ENCODE measurements at places on chromosomes 12 and 14.
A peak's percentile ranks its signal among the peaks of the same experiment; 100 is the strongest.

GRCh38 chr14:105851716-105852377 is 325.5 kb downstream of the TMEM121 start:
- DNase-seq = no peak

GRCh38 chr12:132624186-132624855 is 5.7 kb downstream of the P2RX2 start:
- no peak for DNase-seq

- peak; percentile 26 for DNase-seq
These were observed 1.2 kb downstream of the ULK1 start for GRCh38 chr12:131895640-131896079.

DNA sequence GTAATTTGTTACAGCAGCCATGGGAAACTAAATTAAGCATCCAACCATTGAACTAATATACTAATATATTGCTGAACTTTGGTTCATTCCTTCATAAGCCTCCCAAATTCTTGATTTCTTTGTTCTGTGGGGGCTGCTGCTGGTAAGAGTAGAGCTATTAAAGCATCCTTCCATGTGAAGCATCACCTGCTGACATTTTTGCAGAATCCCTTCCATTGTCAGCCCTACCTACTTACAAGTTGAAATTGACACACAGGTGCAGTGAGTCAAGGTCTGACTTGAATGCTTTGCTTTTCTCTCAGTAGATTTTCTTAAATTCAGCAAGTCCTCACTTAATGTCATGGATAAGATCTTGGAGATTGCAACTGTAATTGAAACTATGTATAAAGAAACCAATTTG is 474.4 kb downstream of the APAF1 start:
- DNase-seq = no peak

DNA sequence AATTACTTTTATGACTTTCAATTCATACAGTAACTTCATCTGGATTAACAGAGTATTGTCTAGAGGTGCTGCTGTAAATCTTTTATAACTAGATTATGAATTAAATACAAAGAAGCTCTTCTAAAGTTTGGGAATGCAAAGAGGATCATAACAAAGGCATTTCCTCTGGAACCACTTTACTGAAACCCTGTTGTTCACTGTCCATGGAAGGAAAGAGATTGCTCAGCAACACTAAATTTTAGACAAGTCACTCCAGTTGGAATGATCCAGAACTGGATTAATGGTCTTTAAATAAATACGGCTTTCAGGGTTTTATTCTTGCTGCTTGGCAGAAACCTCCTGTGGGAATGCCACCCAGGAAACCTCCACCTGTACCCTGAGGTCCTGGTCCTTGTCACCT is 250.6 kb downstream of the KSR2 start:
- DNase-seq = no peak

DNA sequence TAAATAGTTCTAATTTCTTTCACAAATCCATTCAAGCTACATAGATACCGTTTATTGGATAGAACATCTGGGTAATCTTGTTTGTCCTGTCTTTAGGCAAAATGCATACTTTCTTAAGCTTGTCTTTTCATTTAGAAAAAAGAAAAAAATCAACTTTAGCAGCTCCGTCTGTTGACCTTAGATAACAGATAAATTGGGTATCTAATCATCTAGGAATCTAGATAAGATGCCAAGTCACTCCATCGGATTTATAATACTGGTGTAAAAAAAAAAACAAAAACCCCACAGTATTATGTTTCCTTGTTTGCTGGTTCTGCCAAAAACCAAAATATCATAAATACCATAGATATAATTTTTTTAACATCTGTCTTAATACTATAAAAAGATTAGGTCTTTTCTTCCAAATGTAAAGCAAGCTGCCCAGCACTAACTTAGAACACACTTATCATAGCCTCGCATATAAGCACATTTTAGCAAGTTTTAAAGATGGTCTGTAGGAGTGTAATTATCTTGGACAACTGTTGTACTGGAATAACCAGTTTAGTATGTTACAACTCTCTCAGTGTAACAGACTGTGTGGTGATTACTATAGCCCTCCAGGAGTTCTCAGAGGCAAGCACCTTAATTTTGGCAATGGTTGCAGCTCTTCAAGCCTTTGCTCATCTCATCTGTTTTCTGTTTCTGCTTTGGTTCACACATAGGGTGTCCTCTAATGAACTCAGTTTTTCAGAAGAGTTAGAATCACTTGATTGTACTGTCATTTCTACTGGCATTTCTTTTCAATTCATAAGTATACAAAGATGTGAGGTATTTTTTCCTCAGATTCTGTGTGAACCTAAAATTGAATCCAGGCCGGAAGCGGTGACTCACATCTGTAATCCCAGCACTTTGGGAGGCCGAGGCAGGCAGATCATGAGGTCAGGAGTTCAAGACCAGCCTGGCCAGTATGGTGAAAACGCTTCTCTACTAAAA is 83.1 kb downstream of the ANO6 start:
- DNase-seq = no peak

DNA sequence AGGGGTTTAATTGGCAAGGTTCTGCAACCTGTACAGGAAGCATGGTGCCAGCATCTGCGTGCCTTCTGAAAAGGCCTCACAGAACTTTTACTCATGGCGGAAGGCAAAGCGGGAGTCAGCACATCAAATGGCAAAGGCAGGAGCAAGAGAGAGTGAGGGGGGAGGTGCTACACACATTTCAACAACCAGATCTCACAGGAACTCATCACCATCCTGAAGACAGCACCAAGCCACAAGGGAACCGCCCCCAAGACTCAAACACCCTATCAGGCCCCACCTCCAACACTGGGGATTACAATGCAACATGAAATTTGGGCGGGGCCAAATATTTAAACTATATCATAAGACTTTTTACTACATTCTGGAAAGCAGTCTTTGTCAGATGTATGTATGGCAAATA is 38.0 kb upstream of the FKBP4 start:
- no peak for DNase-seq

GRCh38 chr14:89243286-89243685 is 173.7 kb downstream of the FOXN3 start:
- no peak for DNase-seq

DNA sequence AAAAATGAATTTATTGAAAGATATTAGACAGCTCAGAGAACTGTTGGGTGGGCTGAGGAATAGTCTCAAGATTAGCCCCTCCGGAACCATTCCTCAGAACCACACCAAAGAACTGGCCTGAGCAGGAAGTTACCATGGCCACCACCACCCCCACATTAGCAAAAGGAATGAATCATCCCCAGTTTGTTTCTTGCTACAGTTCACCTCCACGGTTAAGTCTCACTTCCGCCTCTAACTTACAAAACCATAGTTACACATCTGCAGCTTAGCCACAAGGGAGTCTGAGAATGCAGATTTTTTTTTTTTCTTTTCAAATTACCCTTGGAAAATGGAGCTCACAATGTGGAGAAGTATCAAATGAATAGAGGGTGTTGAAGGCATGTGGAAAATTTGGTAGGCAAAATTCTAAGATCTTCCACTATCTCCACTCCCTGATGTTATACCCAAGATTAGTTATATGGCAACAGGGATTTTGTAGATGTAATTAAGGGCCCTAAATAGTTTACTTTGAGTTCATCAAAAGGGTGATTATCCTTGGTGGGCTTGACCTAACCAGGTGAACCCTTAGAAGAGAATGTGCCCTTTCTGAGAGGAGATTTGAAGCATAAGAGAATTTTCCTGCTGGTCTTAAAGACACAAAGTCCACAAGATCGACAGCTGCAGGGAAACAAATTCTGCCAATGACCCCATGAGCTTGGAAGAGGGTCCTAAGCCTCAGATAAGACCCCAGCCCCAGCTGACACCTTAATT is 129.8 kb upstream of the KRR1 start:
- peak; percentile 7 for DNase-seq

GRCh38 chr12:120631097-120631496 is 9.3 kb upstream of the CABP1 start:
- DNase-seq = no peak

DNA sequence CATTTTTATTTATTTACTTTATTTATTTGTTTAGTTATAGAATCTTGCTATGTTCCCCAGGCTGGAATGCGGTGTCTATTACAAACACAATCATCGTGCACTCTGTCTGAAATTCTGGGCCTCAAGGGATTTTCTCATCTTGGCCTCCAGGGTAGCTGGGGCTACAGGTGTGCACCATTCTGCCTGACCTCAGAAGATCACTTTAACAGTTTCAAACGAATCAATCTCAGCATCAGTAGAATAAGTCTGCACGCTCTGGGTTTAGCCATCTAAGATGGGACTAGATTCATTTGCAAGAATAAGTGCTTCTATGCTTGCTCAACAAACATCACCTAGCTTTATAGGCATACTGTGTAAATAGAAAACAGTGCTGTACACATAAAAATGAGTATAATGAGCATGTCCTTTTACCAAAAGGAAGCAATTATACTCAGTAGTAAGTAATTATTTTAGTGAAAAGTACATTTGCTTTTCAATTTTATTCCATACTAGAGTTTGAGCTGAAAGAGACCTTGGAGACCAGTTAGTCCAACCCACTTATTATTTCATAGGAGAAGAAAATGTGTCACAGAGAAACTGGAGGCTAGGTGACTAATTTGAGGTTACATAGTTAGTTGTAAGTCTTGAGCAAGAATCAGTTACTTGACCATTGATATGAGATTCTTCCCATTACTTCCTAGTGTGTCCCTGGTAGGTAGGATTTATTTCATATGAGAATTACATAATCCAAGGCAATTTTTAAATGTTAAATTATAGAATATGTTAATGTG is 456.5 kb upstream of the LMO3 start:
- DNase-seq = no peak

DNA sequence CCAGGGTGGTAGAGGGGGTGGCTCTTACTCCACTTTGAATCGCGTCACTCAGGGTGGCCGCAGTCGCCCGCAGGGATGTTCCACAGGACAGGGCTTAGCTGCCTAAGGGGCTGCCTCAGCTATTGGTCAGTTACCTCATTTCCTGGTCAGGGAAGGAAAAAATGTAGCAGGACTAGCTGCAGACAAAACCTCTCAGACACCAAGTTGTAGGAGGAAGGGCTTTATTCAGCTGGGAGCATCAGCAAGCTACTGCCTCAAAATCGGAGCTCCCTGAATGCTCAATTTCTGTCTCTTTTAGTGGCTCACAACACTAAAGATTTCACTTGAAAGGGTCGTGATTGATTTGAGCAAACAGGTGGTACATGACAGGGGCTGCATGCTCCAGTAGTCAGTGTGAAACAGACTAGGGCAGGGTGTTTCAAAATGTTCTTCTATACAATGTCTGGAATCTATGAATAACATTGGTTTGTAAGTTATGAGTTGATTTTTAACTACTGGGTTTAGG is 6.4 kb upstream of the CLEC6A start:
- no peak for DNase-seq

DNA sequence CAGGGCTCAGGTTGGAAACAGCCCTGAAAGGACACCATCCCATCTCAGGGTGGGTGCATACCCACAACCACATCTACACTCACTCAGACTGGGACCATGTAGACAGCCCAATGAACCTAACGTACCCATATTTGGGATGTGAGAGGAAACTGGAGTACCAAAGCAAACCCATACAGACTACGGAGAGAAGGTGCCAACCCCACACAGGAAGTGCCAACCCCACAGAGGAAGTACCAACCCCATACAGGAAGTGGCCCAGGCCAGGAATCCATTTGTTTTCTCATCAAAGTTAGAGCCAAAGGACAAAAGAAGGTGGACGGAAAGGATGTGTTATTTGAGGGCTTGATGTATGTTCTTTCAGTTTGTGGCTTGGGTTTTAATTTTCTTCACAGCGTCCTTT is 19.5 kb upstream of the SPIC start:
- DNase-seq = no peak

- DNase-seq = no peak
These were observed 536 bp downstream of the TM7SF3 start for GRCh38 chr12:27013611-27014084.

DNA sequence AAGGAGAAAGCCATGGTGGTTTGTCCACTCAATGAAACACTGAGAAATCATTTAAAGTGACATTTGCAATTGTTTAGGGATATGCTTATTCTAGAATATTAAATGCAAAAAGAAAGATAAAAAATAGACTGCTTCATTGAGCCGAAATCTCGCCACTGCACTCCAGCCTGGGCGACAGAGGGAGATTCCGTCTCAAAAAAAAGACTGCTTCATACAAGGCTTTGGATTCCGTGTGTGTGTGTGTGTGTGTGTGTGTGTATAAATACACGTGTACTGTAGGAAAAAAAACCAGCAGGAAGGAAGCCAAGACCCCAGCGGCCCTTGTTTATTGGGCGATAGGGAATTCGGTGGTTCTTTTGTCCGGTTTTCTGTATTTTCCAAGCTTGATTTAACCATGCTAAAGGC is 3.2 kb upstream of the ZNF839 start:
- no peak for DNase-seq

DNA sequence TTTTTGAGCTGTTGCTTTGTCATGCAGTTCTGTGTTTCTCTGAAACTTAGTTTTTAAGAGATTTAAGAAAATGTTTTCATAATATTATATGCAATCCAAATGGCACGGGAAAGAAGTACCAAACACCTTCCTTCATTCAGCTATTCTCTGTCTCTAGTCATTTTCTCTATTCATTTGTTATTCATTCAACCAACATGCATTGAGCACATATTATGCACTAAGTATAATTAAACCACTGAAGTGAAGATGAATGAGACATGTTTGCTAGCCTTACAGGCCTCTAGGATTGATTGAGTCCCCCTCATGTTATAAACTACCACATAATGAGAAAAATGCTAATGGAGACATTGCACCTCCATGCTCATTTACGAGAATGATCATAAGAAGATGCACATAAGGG is 45.7 kb upstream of the CCDC91 start:
- DNase-seq = no peak

GRCh38 chr12:129886541-129886940 is 17.3 kb downstream of the TMEM132D start:
- no peak for DNase-seq

GRCh38 chr12:11673666-11674461 is 24.4 kb downstream of the ETV6 start:
- DNase-seq = no peak

GRCh38 chr14:26427097-26427496 is 170.7 kb downstream of the NOVA1 start:
- DNase-seq = no peak

GRCh38 chr14:28776482-28777266 is 10.1 kb downstream of the FOXG1 start:
- no peak for DNase-seq

DNA sequence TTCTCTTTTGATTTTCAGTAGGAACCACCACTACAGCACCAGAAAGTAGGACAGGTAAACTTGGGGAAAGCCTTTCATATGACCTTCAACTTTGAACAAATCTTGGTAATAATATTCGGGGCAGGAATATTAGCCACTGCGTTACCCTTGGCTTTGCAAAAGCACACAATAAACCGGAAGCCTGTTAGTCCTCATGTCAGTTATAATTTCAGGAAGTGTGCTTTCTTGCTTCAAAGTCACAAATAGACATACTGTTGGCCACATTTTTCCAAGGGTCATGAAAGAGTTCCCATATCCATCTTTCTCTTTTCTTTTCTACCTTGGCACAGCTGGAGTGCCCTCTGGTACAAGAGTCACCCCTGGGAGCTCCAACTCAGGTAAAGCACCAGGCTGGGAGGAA is 167.2 kb upstream of the CNTN1 start:
- DNase-seq = no peak

GRCh38 chr14:104390221-104390931 is 189.2 kb upstream of the C14orf180 start:
- no peak for DNase-seq
